ENCODE measurements at places on chromosomes 3 and 15. TPM values are rescaled to one million over a fixed set of nuclear protein-coding genes. Genes with fewer than 3 reads are reported as not detected.

Gene PLA1A
- total RNA-seq, result not detected

Gene MYO5C
- total RNA-seq, result not detected

Gene LRRIQ4
- total RNA-seq, result not detected

Gene USF3
- 9.4 TPM for total RNA-seq

Gene XCR1
- total RNA-seq, result not detected

Gene RBP2
- total RNA-seq, result not detected

Gene CA12
- 64.3 TPM for total RNA-seq

All from cardiac atrium fibroblast (primary cell).